ENCODE measurements at places on chromosomes 2 and 18.

- no peak for DNase-seq
Observed at GRCh38 chr2:47221946-47222345, 66.8 kb upstream of the STPG4 start.

DNA sequence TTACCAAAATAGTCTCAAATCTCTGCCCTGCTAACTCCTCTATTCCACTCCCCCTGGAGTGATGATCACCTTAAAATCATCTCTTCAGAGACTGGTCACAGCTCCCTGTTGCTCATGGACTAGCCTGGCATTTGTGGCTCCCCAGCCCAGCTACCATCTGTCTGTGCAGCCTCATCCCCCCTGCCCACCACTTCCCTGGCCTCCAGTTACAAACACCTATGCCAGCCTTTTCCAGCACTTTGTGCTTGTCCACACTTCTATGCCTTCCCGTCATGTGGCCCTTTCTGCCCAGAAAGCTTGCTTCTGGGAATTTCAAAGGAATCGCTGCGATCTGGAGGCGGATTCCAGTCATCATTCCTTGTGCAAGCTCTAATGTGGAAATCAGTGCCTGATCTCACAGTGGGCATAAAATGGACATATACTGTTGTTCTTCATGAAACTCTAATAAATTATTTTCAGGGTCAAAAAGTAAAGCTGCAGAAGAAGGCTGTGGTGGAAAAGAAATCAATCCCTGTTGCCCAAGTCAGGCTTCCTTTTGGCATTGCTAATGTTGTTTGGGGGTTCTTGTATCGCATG is 19.4 kb downstream of the PLB1 start:
- no peak for DNase-seq

DNA sequence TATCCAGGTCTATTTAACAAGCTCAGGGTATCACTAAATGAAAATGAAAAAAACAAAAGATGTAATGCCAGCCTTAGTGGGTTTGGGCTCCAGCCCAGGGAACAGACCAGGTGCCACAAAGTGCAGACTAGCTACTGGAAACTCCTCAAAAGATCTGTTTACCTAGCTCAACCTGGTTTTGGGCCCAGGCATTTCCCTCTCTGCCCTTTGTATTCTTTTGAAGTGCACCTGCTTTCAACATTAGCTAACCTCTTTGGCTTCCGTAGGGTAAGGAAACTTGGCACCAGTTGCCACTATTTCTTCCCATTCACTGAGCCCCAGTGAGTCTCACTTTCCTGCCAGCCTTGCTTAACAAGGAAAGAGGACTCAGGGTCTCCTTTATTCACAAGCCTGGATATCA is 123.6 kb upstream of the CDCA7 start:
- DNase-seq = no peak

GRCh38 chr2:19833978-19834377 is 67.8 kb downstream of the TTC32 start:
- no peak for DNase-seq

GRCh38 chr2:37652199-37652640 is 19.2 kb downstream of the CDC42EP3 start:
- DNase-seq = no peak

GRCh38 chr18:23669804-23670405 is 7.2 kb upstream of the ANKRD29 start:
- DNase-seq = no peak

GRCh38 chr2:240225131-240225530 is 84.7 kb upstream of the OTOS start:
- no peak for DNase-seq

GRCh38 chr2:196725882-196726281 is 73.6 kb downstream of the GTF3C3 start:
- DNase-seq = no peak

DNA sequence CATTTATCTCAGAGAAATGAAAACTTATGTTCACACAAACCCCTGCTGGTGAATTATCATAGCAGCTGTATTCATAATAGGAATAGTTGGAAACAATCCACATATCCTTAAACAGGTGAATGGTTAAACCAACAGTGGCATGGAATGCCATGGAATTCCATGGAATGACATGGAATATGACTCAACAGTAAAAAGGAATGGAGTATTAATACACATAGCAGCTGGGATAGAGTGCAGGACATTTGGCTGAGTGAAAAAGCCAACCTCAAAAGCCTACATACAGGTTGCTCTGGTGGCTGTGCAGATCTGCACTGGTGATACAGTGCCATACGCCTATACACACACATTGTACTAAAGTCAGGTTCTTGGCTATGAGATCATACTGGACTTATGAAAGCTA is 69.5 kb downstream of the FAM168B start:
- no peak for DNase-seq

- no peak for DNase-seq
Observed at GRCh38 chr2:195848119-195848899, 191.3 kb downstream of the SLC39A10 start.

GRCh38 chr2:234330902-234331301 is 166.0 kb downstream of the ARL4C start:
- no peak for DNase-seq

DNA sequence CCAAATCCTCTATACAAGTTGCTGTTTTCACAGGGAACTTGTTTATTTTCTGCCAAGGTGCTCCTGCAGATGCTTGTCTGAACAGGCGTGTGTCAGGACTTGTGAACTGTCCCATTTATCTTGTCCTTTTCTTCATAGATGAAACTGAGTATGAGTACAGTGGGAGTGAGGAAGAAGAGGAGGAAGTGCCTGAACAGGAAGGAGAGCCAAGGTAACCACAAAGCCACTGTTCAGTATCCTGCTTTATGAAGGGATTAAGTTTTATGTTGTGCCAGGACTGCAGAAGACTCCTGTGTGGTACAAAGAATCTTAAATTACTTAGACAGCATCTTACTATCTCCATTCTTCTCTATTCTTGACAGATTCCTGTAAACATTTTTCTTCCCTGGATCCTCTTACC is 145.0 kb downstream of the MAP4K4 start:
- DNase-seq = no peak

DNA sequence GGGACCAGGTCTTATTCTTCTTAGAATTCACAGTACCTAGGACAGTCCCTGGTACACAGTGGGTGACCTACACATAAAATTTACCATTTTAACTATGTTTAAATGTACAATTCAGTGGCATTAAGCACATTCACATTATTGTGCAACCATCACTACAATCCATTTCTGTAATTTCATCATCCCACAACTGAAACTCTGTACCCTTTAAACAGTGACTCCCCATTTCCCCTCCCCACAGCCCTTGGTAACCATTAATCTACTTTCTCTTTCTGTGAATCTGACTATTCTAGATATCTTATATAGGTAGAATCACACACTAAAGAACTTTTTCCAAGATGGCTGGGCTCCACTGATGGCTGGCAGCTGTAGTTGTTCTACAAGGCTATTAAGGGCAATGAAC is 41.6 kb downstream of the GFPT1 start:
- no peak for DNase-seq

Measured in cortex of kidney (tissue), 1 donor.